ENCODE measurements at places on chromosomes 4 and X.
A peak's percentile ranks its signal among the peaks of the same experiment; 100 is the strongest.

DNA sequence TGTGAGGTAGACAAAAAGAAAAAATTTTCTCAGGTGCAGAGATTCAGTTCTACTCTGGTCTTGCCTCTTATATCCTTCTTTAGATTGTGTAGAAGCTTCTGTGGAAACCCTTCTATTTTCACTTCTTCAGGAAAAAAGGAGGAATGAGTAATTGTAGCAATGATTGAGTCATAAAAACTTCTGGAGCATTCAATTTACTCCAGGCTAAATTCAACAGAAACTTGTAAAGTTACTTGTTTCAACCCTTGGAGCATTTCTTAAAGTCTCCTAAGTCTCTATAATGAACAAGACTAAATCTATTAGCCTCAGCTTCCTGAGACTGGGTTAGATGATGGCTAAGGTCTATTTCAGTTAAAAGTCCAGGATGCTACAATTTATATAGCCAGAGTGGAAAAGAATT lies 29.9 kb downstream of the BOD1L1 start:
- DNase-seq, result no peak

- no peak for DNase-seq
Measured at GRCh38 chr4:154727540-154727939, 16.3 kb upstream of the LRAT start.

- no peak for DNase-seq
Measured at GRCh38 chrX:72115380-72115779, 16.3 kb downstream of the RTL5 start.

GRCh38 chrX:10167573-10167972 lies 10.8 kb downstream of the CLCN4 start:
- no peak for DNase-seq

GRCh38 chr4:189374176-189374575 lies 566.5 kb upstream of the FRG1 start:
- no peak for DNase-seq

DNA sequence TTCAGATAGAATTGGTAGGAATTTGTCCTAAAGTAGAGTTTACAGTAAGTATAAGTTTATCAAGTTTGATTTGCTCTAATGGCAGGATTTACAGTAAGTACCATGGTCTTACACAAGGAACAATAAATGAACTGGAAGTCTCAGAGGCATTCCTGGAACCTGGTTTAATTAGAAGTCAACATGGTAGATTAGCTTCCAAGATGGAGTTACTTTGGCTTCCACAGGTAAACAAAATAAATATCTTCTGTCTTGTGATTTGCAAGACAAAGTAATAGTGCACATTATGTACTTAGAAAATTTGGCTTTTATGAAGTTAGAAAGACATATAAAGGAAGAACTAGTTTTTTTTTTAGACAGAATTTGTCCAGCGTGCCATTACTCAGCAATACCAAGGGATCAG lies 190.7 kb downstream of the GLUD2 start:
- no peak for DNase-seq

- DNase-seq, result peak; percentile 13
Measured at GRCh38 chr4:113106108-113106507, 56.7 kb downstream of the ANK2 start.

- DNase-seq, result no peak
Measured at GRCh38 chrX:102728646-102729045, 8.1 kb downstream of the GPRASP3 start.

DNA sequence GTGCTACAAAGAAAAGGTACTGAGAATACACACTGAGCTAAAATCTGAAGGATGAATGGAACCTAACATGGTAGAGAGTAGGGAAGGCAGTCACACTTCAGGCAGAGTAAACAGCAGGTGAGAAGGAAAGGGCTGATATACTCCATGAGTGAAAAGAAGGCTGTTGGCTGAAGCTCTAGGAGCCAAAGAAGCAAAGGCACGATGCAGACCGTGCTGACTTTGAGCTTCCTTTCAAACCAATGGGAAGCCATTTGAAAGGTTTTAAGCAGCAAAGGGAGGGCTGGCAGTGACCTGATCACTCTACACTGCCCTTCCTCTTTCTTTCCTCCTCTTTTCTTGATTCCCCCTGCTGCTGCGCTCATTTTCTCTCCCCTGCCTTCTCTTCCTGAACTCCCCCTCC lies 66.4 kb downstream of the TMEM154 start:
- DNase-seq, result no peak

- peak; percentile 77 for DNase-seq
Measured at GRCh38 chr4:145545538-145546174, 64.0 kb downstream of the SMAD1 start.
